ENCODE measurements at places on chromosomes 12 and 14. TPM values are rescaled to one million over a fixed set of nuclear protein-coding genes. Genes with fewer than 3 reads are reported as not detected.

Gene RPL10L
- total RNA-seq, result not detected

Gene TAS2R31
- total RNA-seq, result 1.5 TPM

- no peak for DNase-seq
Measured at GRCh38 chr14:59332727-59333126, 132.5 kb downstream of the GPR135 start.

DNA sequence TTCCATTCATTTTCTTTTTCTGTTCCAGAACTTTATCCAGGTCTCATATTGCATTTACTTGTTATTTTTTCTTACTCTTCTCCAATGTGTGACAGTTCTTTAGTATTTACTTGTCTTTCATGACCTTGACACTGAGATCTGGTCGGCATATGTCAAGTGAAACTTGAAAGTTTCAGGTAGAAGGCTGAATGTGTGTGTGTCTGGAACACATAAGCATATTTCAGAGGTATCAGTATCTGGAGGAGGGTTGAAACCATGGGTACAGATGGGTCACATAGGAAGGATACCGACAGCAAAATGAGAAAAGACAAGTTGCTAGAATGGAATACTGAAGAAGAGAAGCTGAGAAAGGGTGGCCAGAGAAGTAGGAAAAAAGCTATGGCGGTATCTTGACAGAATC lies 22.5 kb upstream of the PTGDR start:
- no peak for DNase-seq

DNA sequence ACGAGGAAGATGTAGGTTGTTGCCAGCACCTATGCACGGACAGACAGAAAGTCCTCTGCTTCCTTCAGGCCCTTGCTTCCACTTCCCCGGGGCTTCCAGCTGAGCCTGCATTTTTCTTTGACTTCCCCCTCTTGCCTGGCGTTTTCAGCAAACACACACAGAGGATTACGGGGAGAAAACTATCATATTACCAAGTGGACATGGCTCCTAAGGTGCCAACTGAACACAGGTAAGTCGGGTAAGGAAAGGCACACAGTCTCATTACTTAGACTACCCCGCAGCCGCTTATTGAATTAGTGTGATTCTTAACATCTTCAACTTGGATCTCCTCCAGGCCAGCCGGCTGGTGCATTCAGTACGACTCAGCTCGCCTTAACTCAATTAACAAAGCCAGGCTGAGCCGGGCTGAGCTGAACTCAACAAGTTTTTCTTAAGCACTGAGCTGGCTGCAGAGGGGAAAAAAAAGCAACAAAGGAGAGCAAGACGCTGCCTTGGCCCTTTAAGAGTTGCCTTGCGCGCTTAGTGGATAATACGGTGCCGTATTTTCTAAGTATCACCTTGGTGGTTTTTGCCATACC lies 19.2 kb upstream of the MAP1LC3B2 start:
- DNase-seq, result no peak

DNA sequence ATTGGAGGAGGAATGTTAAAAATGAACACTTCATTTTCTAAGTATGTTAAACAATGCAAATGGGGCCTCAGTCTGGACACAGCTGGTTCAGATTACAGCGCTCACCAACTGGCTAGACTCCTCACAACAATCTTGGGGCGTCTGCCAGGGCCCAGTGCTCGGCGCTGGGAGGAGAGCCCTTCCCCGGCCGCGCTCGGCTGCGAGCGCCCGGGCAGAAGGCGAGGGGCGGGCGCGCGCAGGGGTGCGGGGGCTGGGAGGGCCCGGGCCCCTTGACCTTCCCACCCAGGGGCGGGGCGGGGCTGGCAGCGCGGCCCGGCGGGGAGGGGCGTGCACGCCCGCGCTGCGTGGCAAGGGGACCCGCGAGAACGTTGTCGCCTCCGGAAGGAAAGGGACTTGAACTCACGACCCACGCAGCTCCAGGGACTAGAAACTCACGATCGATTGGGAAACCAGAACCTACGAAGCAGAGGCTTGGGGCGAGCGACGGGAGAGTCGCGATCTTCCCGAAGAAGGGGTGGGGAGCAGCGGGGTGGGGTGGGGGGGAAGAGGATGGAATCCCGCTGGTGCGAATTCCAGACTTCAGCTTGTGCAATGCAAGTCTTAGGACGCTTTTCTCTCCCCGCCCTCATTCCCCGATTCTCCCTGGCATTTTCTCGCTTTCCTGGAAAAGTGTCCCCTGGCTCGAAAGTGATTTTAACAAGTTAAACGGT lies at the start of gene FBLN5:
Gene FBLN5 (minus strand): TSS at position 220 of the 710 bp plus-strand sequence. CDS start 465 bp downstream, outside the sequence.
- peak; percentile 43 for DNase-seq

Gene OR4E2
- total RNA-seq, result not detected

DNA sequence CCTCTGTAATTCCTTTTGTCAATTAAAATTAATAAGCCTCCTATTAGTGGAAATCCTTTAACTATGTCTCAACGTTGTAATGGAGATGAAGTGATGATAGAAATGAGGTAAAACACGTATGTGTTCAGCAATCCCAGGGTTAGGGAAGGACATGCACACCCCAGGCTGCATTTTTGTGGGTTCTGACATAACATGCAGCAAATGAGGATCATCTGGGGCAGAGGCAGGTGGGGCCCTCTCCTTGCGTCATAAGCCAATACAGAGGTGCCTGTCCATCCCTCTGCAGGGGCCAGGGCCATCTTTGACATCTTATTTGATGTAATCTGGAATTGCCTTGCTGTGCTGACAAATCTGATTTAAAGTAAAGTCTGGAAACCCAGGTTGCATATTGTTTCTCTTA lies 73.2 kb downstream of the MYRFL start:
- no peak for DNase-seq

Gene RSRC2
- total RNA-seq, result 17.6 TPM

GRCh38 chr12:120362516-120363273 lies 6.3 kb downstream of the MSI1 start:
- no peak for DNase-seq

DNA sequence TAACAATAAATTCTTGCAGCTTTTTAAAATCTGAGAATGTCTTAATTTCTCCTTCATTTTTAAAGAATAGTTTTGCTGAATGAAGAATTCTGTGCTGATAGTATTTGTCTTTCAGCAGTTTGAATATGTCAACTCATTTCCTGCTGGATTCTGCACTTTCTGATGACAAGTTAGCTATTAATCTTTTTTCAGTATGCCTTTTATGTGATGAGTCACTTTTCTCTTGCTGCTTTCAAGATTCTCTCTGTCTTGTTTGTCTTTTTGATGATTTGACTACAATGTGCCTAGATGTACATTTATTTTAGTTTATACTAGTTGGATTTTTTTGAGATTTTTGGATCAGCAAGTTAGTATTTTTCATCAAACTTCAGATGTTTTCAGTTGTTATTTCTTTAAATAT lies 87.9 kb upstream of the AVPR1A start:
- DNase-seq, result no peak

Gene VDR
- 1.2 TPM for total RNA-seq

Gene CLEC2A
- not detected for total RNA-seq

Gene MANSC4
- not detected for total RNA-seq

DNA sequence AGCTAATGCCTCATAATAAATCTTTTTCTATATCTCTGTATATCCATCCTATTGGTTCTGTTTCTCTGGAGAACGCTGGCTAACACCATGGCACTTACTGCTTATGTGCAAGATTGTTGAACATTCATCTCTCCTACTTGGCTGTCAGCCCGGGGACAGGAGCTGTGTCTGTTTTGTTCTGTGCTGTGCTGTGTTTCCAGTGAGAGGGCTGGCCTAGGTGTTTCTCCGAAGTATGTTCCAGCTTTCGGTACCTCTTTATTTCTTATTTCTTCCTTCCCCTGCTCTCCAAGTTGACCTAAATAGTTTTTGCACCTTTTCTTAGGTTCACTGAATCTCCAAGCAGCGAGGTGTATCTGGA lies 18.8 kb upstream of the NR4A1 start:
- peak; percentile 86 for DNase-seq

Gene TSPAN19
- total RNA-seq, result not detected

Gene ENDOU
- total RNA-seq, result not detected

DNA sequence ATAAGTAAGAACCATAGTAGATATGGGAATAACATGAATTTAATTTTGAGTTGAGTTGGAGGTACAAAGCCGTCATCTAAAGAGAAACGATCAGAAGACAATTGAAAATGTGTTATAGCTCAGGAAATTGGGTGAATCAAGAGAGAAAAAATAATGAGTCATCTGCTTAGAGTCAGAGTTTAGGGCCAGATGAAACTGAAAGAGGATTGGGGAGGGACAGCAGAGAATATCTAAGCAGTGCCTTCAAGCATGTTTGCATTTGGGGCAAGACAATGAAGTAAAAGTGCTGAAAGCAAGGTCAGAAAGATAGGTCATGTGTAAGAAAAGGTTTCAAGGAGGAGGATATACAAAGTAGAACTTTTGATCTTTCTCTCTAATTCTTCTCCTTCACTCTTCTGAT lies 49.4 kb downstream of the SLC15A5 start:
- no peak for DNase-seq

Gene RASAL1
- total RNA-seq, result 0.24 TPM
